ENCODE measurements at places on chromosomes 12 and 14.
A peak's percentile ranks its signal among the peaks of the same experiment; 100 is the strongest.

- peak; percentile 25 for DNase-seq
Measured at GRCh38 chr14:38197001-38197783, 10.5 kb upstream of the SSTR1 start.

DNA sequence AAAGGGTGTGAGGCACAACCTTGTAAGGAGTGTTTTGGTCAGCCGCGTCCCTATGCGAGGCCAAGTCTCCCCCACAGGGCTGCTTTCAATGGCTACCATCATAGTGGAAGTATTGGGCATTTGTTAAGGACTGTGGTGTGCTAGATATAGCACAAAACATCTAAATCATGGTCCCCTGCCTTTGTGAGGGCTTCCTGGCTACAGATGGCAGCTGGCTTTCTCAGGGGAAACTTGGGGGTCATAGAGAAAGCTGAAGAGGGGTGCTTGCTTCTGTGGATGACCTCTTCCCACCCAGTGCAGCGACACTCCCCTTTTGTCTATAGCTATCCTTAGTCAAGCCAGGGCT, 315.8 kb downstream of the ZFP36L1 start:
- DNase-seq: no peak

DNA sequence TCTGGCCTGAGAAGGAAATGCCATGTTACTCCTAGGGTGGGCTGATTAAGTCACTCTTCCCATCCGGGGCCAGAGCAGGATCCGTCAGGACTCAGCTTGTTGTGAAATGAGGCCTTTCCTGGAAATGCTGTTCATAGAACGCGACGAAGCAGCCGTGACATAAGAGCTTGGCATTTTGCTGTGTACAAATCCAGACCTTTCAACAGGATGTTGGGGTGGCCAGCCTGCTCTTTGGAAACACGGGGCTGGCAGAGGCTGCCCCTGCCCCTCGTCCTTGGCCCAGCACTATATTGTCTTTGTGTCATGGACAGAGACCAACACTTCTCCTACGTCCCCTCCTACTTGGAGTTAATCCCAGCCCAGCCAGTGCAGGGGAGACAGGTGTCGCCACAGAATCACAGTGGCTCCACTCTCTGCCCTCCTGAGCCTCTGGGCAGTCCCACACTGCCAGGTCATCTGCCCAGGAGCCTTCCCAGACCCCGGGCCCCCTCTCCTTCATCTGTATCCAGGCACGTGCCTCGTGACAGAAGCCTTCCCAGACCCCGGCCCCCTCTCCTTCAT, 18.6 kb upstream of the EIF5 start:
- DNase-seq: no peak

GRCh38 chr12:28130625-28131598, 59.3 kb upstream of the CCDC91 start:
- peak; percentile 61 for DNase-seq

DNA sequence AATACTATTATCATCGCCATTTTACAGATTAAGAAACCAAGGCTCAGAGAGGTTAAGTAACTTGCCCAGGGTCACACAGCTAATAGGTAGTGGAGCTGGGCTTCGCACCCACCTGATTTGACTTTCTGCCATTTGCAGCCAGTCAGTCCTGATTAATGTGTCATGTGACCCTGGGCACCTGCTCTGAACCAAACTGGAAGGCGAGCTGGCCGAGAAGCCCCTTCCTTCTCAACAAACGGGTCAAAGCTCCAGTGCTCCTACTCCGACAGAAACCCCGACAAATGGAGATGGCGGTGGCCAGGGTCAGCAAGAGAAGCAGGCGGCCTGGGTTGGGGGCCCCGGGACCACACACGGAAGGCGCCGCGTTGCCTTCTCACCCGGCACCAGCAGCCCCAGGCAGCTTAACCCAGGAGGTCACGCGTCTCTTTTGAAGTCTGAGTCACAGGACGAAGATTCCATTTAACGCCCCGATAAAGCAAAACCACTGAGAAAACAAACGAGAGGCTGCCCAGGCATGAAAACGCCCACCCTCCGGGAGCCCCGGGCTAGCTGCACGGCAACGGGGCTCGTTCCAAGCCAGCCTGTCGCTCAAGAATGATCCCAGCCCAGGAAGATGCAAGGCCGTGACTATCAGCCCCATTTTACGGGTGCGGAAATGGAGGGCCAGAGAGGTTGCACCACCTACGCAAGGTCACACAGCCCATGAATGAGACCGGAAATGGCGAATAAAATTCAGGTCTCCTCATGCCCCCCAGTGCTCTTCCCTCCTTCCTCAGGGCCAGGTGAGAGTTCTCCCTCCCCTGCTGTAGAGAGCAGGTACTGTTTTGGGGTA, 124.8 kb downstream of the SCARB1 start:
- no peak for DNase-seq

DNA sequence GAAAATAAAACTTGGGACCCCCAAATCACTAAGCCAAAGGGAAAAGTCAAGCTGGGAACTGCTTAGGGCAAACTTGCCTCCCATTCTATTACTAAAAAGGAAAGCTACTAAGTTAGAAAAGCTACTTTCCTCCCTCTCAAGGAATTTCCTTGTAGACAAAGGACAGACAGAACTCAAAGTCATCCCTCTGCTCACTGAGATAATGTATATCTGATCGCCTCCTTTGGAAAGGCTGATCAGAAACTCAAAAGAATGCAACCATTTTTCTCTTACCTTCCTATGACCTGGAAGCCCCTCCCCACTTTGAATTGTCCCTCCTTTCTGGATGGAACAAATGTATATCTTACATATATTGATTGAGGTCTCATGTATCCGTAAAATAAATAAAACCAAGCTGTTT, 190.5 kb upstream of the DCN start:
- no peak for DNase-seq

- no peak for DNase-seq
Measured at GRCh38 chr14:69137416-69137815, 15.5 kb downstream of the DCAF5 start.

GRCh38 chr12:29739279-29739991, 44.3 kb downstream of the TMTC1 start:
- no peak for DNase-seq

DNA sequence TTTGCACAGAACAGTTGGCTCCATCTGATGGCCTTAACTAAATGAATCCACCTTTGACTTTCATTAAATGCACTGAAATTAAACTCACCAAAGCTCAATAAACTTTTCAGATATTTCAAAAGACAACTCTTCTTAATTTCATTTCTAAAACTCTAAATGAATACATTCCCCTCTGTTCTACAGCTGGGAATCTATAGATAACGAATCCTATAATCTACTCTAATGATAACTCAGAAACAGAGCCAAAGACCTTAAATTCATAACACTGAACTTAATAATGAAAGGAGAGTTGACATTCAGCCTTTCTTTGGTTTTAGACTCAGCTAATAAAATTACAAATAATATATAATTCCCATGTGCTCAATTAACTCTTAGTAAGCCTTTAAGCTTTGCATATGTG, 150.5 kb downstream of the KCNH5 start:
- no peak for DNase-seq

- no peak for DNase-seq
Measured at GRCh38 chr12:128726886-128727285, 96.9 kb downstream of the SLC15A4 start.

DNA sequence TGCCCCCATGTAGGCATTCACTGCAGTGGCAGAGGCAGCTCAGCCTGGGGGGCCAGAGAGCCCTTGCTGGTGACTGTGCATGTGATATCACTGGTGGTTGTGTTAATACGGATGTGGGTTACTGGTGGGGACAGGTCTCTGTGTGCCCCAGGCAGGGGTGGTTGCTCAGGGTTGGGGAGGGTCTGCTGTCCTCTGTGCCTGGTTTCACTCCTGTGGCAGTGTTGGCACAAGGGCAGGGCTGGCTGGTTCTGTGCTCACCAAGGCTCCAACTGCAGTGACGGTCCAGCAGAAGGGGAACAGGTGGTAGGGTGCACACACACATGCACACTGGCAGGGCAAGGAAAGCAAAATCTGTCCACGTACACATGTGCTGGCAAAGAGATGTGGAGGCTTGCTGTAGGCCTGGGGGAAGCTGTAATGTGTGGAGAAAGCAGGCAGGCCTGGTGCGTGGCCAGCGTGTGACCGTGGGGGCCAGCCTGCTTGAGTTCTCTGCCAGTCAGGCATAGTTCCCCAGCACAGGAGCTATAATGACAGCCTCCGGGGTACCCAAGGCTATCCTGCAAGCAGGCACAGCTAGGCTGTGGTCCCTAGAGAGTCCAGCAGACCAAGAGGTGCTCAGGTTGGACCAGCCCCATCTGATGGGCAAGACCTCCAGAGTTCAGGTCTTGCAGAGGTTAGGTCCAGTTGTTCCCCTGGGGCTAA, 254.6 kb downstream of the FBXL14 start:
- no peak for DNase-seq

- no peak for DNase-seq
Measured at GRCh38 chr14:96486705-96487104, 15.5 kb upstream of the PAPOLA start.

- DNase-seq: no peak
Measured at GRCh38 chr12:5072311-5072710, 28.6 kb downstream of the KCNA5 start.

- DNase-seq: no peak
Measured at GRCh38 chr12:69903548-69903947, 78.5 kb downstream of the MYRFL start.

GRCh38 chr12:96130396-96131059, 63.6 kb upstream of the ELK3 start:
- DNase-seq: no peak

- DNase-seq: no peak
Measured at GRCh38 chr14:97945631-97946030, 1148.4 kb downstream of the VRK1 start.

- peak; percentile 59 for DNase-seq
Measured at GRCh38 chr12:9404469-9405260, 196.5 kb upstream of the PZP start.

GRCh38 chr12:108403952-108404351, 64.8 kb upstream of the CMKLR1 start:
- DNase-seq: no peak

GRCh38 chr14:20247646-20248246, 8.7 kb downstream of the OR11H4 start:
- peak; percentile 56 for DNase-seq

DNA sequence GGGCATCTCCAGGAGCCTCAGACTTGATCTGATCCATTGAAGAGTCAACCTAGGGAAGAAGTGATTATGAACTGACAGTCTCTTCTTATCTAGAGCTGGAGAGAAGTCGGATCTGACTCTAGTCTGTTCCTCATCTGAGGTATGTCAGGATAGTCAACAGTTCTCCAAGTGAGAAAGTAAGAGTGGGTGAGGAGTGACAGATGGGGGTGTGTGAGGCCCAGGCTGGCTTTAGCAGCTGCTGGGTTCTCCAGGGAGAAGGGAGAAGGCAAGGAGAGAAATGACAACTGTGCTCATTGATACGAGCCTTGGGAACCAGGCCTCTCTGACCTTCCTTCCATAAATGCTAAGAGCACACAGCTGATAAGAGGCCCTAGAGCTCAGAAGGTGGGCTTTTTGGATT, 53.3 kb downstream of the IRAK3 start:
- no peak for DNase-seq

GRCh38 chr14:99946652-99947489, 118.4 kb upstream of the EVL start:
- peak; percentile 43 for DNase-seq

GRCh38 chr14:96727491-96727890, 69.7 kb upstream of the VRK1 start:
- DNase-seq: no peak

DNA sequence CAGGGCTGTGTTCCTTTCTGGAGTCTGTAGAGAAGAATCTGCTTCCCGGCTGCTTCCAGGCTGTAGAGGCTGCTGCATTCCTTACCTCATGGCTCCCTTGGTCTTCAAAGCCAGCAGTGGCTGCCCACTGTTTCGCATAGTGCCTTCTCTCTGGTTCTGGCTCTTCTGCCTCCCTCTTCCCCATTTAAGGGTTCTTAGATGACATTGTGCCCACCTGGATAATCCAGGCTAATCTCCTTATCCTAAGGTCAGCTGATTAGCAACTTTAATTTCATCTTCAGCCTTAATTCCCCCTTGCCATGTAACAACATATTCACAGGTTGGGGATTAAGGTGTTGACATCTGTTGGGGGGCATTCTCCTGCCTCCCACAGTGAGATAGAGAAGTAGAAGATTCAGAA, 208.6 kb upstream of the TMTC1 start:
- DNase-seq: no peak

- DNase-seq: peak; percentile 84
Measured at GRCh38 chr12:111715279-111715678, 29.4 kb downstream of the ACAD10 start.
